ENCODE measurements at places on chromosomes 7 and 10.

DNA sequence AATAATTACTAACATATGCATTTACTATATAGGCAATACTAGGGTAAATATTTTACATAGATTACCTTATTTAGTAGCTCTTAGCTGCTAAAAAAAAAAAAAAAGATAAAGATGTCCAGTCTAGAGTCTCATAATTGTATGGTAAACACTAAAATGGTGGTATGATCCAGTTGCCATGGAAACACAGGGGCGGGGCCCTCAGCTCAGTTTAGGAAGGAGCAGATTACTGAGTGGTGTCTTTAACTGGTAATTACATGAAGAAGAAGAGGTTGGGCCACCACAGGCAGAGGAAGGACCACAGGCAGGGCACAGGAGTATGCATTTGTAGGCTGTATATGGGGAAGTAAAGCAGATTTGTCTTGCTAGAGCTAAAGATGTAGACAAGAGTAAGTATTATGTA, 43.7 kb downstream of the ITGB8 start:
- DNase-seq: no peak

DNA sequence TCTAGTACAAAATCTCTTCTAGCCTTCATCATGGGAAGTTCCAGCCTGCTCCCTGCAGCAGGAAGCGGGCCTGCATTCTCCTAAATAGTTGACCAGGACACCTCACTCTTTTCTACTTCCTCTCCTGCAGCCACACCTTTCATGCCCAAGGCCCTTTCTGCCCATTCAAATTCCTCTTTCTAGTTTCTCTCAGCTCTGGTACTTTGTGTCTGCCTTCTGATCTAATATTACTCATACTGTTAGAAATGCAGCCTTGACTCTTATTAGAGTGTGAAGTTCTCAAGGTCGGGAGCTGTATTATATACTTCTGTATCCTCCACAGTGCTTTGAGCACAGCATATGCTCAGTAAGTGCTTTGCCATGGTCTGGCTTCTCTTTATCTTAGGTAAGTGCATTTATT, 103.1 kb downstream of the PRKCQ start:
- DNase-seq: no peak

- no peak for DNase-seq
These were observed 16.6 kb downstream of the STMP1 start for GRCh38 chr7:135678612-135679575.

- DNase-seq: no peak
These were observed 257.7 kb upstream of the NFE2L3 start for GRCh38 chr7:25894002-25894901.

- DNase-seq: no peak
These were observed 80.7 kb upstream of the SEC61G start for GRCh38 chr7:54839575-54840213.

DNA sequence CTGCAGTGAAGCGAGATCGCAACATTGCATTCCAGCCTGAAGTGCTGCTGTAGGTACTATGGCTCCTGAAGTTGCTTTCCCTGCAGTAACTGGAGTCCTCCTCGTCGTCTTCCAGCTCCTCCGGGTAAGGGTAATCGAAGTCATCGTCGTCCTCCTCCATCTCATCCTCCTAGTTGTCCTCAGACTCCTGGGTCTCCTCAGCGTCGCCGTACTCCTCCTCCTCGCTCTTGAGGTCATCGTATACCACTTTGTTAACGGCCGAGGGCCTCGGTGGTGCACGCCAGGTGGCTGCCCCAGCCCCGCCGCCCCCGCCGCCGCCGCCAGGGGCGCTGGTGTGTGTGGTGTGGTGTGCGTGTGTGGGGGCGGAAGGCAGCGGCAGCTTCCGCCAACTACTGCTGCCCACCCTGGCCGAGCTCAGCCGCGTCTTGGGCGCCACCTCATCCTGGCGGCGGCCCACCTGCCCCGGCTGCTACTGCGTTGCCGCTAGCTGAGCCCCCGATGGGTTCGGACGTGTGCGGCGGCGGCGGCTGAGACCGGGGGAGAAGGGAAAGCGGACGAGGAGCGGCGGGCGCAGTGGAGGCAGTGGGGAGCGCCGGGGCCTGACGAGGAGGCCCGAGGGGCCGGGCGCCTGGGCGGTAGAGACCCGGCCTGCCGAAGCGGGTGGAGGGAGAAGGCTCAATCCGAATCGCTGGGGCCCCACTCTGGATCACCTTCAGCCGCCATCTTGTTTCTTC, 11.8 kb upstream of the ACBD5 start:
- DNase-seq: no peak

DNA sequence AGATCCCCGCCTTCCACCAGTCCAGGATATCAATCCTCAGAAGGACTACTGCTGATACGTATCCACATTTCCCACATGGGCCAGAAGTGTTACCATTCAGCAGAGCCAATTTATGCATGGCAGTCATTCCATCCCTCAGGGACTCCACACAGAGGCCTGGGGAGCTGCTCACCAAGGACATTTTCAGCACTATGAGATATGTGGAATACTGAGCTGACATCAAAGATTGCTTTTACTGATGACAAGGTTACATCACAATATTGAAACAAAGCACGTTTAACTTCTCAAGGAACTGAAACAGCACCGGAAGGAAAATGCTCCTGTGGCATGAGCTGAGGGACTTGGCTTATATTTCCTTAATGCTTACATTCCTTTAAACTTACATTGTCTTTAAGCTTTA, 335.1 kb downstream of the BMPER start:
- DNase-seq: no peak

- no peak for DNase-seq
These were observed 183.9 kb downstream of the HECW1 start for GRCh38 chr7:43296306-43296705.

- DNase-seq: no peak
These were observed 493.5 kb downstream of the DNAJB6 start for GRCh38 chr7:157830331-157830730.

GRCh38 chr10:34291466-34292193, 523.5 kb downstream of the PARD3 start:
- no peak for DNase-seq

- DNase-seq: no peak
These were observed 94.9 kb upstream of the AGK start for GRCh38 chr7:141456298-141456697.

DNA sequence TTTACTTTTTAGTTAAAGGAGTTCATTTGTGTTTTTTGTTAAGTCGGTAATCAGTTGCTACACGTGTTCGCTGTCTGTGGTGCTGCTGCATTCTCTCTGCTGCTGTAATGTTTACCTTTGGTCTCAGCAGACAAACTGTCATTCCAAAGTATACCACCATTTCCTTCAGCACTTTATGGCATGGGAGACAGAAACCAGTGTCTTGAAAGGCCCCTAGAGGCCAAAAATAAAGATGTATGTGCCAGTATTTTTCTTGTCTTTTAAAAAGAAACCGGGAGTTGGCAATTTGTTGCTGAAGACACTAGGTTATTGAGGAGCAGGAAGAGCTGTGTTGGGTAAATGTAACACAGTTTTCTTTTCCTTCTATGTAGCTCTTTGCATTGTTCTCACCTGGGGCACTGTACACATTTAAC, 24.1 kb downstream of the ZNF92 start:
- DNase-seq: no peak

DNA sequence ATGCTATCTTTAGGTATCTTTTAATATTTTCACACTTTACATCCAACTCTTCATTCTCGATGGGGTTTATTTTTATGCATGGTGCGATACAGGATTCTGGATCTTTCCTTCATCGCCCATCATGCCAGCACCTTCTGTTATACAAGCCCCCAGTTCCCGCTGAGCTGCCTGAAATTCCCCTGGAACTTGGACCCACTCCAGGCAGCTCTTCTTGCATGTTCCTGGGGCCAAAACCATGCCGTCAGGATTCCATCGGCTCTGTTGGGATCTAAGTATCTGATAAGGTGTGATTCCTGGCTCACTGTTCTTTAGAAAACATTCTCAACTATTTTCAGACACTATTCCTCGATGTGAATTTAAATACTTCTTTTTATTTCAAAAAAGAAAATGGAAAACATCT, 40.5 kb upstream of the PPP2R2D start:
- no peak for DNase-seq
